Regular cardiac myocyte (primary cell): ENCODE measurements at places on chromosomes 6 and 20. TPM values are rescaled to one million over a fixed set of nuclear protein-coding genes. Genes with fewer than 3 reads are reported as not detected.

Gene WDR46
- total RNA-seq = 106 and 132 TPM in 2 replicates

Gene TMC2
- not detected in 2 replicates for total RNA-seq

Gene GATA5
- not detected in 2 replicates for total RNA-seq

Gene GSTA3
- total RNA-seq = not detected in 2 replicates

Gene ALDH8A1
- total RNA-seq = 0.38 and 0.85 TPM in 2 replicates

Gene PCED1A
- total RNA-seq = 22.8 and 35.8 TPM in 2 replicates

Gene MCHR2
- total RNA-seq = not detected in 2 replicates

Gene CCN6
- total RNA-seq = not detected in 2 replicates

Gene MUC22
- not detected in 2 replicates for total RNA-seq

Gene PTPRT
- total RNA-seq = under 0.01 TPM in 1 of 2 replicates, not detected in the other

Gene FOXP4
- 1.1 and 2.9 TPM in 2 replicates for total RNA-seq

Gene C6orf132
- 0.28 and 1.2 TPM in 2 replicates for total RNA-seq

Gene C20orf202
- not detected in 2 replicates for total RNA-seq

Gene EPB41L1
- total RNA-seq = 11.1 and 27.3 TPM in 2 replicates

Gene OTOR
- not detected in 2 replicates for total RNA-seq

Gene PTK6
- total RNA-seq = under 0.01 TPM in 1 of 2 replicates, not detected in the other

Gene FERMT1
- 3.4 and 6.3 TPM in 2 replicates for total RNA-seq

Gene ZNF217
- total RNA-seq = 17.2 and 18.8 TPM in 2 replicates

Gene BPIFB6
- not detected in 2 replicates for total RNA-seq

Gene KCNK16
- total RNA-seq = not detected in 2 replicates

Gene STMN3
- 9.8 and 11.8 TPM in 2 replicates for total RNA-seq

Gene SLC22A16
- total RNA-seq = under 0.01 TPM in 1 of 2 replicates, not detected in the other

Gene ZSWIM3
- 3.7 and 5.4 TPM in 2 replicates for total RNA-seq

Gene BNIP5
- not detected in 2 replicates for total RNA-seq

Gene TMEM244
- total RNA-seq = not detected in 2 replicates

Gene PPIL6
- 1.9 and 6.5 TPM in 2 replicates for total RNA-seq

Gene HELZ2
- 32.1 and 33.0 TPM in 2 replicates for total RNA-seq

Gene GINS1
- total RNA-seq = 3.1 and 29.3 TPM in 2 replicates

Gene SERAC1
- 6.7 and 13.2 TPM in 2 replicates for total RNA-seq

Gene OOEP
- not detected in 2 replicates for total RNA-seq

Gene CDYL
- total RNA-seq = 22.4 and 48.8 TPM in 2 replicates

Gene LAMP5
- total RNA-seq = 0.19 TPM in 1 of 2 replicates, not detected in the other

Gene DCBLD1
- total RNA-seq = 47.6 and 57.9 TPM in 2 replicates

Gene CDH4
- 0.28 and 1.2 TPM in 2 replicates for total RNA-seq

Gene COL20A1
- total RNA-seq = under 0.01 TPM in 1 of 2 replicates, not detected in the other

Gene GABRR1
- total RNA-seq = not detected in 2 replicates

Gene NUS1
- 16.9 and 34.3 TPM in 2 replicates for total RNA-seq

Gene PXDC1
- total RNA-seq = 50.8 and 82.9 TPM in 2 replicates

Gene FAM50B
- 6.8 and 10.4 TPM in 2 replicates for total RNA-seq

Gene EPM2A
- total RNA-seq = 5.2 and 9.3 TPM in 2 replicates

Gene SLC32A1
- total RNA-seq = under 0.01 TPM in 1 of 2 replicates, not detected in the other

Gene COMMD7
- 26.5 and 36.8 TPM in 2 replicates for total RNA-seq

Gene SLC17A2
- total RNA-seq = not detected in 2 replicates

Gene PLAGL2
- total RNA-seq = 0.85 and 1.5 TPM in 2 replicates

Gene IL17A
- total RNA-seq = not detected in 2 replicates

Gene RIN2
- 35.8 and 71.1 TPM in 2 replicates for total RNA-seq

Gene TFAP2C
- total RNA-seq = not detected in 2 replicates

Gene IRF4
- total RNA-seq = 0.19 and 0.28 TPM in 2 replicates

Gene KHDRBS2
- not detected in 2 replicates for total RNA-seq
